ENCODE measurements at places on chromosomes 3 and 15.
A peak's percentile ranks its signal among the peaks of the same experiment; 100 is the strongest.

DNA sequence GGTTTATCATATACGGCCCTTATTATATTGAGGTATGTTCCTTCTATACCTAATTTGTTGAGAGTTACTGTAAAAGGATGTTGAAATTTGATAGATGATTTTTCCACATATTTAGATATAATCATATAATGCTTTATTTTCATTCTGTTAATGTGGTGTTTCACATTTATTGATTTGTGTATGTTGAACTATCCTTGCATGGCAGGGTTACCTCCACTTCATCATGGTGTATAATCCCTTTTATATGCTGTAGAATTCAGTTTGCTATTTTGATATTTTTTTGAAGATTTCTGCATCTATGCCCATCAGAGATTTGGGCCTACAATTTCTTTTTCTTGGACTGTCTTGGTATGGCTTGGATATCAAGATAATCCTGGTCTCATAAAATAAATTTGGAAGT lies 355.5 kb downstream of the EDEM1 start:
- DNase-seq: no peak

- no peak for DNase-seq
Measured at GRCh38 chr3:126343649-126344035, 13.6 kb downstream of the KLF15 start.

DNA sequence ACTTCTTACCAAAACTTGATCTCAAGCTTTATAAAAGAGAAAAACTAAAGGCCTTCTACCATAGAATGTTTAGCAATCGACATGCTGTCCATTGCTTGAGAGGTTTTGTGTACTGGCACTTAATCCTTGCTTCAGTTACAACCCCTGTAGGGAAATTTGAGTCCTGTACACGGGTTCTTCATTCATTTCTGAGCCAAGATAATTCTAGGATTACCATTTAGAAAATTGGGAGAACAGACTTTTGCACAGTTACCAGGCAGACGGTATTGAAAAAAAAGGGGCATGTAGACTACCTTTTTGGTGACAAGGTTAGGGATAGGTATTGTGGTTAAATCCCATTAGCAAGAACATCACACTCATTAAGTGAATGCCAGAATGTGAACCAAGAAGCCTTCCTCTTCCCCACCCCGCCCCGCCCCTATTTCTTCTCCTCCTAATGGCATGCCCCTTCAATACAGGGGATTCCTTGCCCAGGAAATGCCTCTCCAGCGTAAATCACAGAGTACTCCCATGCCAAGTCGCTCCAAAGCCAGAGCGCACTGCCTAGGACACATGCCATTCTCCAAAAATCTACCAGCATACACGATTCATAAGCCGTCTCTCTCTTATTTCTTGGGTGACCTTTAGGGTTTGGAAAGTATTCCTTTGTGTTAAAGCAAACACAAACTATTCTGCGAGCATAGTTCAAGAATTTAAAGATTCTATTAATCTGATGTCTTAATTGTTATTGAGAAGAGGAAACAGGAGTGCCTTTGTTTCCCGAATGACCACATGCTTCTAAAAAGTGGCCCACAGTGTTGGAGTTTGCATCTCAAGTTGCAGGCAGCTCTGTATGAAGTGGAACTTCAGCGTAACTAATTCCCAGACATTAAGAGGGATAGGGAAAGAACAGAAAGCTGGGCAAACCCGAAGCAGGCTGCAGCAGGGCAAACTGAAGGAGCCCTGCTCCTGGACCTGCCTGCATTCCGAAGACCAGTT lies 164.0 kb upstream of the NR2F2 start:
- no peak for DNase-seq

DNA sequence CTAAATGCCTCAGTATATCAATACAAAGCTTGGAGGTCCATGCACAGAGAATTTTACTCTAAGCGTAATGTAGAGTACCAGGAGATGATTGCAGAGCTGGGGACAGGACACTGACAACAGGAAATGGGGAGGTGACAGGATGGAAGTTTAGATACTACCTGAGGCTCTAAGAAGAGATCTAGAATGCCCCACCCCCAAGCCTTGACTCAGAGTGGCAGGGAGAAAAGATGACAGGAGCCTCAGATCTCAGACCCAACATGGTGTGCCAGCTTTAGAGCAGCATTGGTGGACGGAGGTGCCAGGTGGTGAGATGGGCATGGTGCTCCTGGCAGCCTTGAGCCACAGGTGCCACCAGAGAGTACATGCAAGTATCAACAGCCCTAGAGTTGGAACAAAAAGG lies 62.5 kb downstream of the LYZL4 start:
- peak; percentile 64 for DNase-seq

DNA sequence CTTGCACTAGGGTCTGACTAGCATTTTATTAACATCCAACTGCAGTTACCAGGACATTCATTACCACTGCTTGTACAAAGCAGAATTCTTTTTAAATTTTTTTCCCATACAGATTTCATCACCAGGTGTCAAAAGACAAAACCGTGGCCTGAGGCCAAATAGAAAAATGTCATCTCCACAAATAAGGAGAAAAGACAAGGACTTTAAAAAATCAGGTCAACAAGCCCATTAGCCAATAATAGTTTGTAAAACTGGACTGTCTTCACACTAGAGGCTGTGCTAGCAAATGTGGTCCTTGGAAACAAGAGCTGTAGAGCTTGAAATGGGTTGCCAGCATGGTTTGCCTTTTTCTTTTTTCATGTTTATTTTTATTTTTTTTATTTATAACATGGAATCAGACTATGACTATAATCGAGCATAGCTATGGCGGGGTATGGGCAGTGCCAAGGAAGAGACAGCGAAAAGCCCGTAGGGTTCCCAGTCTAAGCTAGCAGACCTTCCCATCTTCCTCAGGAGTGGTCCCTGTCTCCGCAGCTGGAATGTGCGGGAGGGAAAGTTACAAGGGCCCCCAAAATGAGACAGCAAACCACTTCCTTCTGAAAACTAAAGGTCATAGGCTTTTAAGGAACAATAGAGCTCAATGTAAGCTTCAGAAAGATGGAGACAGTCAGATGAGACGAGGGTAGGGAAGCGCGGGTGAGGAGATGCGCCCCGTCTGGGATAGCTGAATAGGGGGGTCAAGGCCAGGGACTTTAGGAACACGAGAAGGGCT lies 1.5 kb downstream of the PTPN9 start:
- peak; percentile 33 for DNase-seq

- DNase-seq: peak; percentile 8
Measured at GRCh38 chr3:112770032-112770626, 76.5 kb downstream of the CD200R1L start.

- no peak for DNase-seq
Measured at GRCh38 chr3:87706176-87706575, 352.6 kb downstream of the CGGBP1 start.

- no peak for DNase-seq
Measured at GRCh38 chr3:58792921-58793451, 126.4 kb upstream of the FAM3D start.

DNA sequence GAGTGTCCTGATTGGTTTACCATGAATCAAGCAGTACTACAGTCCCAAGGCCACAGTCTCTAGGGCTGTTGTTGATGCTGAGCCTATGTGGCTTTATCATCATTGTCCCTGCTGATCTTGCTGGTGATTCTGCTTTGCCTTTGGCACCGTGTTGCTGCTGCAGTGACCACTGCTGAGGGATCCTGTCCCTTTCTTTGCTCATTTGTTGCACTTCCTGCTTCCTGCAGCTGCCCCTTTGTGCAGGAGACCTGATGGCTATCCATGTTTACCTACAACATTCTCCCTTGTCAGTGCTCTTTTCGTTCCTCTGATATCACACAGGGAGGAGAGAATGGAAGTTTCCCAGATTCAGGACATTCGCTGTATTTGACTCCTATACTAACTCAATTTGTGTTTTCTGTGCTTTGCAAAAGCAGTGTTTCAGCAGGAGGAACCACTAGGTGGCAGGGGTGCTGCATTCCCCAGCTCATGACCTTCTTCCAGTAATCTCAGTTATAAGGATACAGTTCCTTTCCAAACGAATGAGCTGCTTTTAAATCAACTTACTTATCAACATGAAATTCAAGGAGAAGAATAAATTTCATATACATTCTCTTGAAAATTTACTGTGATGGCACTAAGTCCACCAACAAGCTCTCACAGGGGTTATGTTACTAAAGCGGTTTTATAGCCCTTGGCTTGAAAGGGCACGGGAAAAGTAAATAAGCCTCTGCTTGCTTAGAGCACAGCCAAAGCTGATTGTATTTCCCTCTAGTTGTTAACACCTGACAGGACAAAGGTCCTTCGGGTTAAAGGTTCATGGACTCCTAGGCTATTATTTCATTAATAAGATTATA lies 9.7 kb upstream of the THUMPD3 start:
- peak; percentile 42 for DNase-seq

GRCh38 chr3:138062626-138063025 lies 52.7 kb downstream of the CLDN18 start:
- no peak for DNase-seq

DNA sequence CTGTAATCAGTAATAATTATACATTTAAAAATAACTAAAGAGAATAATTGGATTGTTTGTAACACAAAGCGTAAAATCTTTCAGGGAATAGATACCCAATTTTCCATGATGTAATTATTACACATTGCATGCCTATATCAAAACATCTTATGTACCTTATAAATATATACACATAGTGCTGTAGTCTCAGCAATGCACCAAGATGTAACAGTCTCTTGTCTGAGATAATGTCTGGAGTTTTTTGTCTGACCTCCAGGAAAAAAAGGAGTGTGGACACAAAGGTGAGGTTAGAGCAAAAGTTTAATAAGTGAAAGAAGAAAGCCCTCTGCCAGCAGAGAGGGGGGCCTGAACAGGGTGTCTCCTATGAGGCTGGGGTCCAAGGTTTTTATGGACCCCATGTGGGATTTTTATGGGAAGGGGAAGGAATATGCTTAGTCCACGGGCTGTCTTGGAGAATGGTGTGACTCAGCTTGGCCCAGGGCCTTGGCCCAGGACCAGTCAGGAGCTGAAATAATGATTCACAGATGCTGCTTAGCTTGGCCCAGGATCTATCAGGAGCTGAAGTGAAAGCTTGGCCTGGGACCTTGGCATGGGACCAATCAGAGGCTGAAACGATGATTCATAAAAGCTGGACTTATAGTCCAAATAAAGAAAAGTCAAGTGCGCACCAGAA lies 545.0 kb downstream of the ZPLD1 start:
- DNase-seq: no peak

DNA sequence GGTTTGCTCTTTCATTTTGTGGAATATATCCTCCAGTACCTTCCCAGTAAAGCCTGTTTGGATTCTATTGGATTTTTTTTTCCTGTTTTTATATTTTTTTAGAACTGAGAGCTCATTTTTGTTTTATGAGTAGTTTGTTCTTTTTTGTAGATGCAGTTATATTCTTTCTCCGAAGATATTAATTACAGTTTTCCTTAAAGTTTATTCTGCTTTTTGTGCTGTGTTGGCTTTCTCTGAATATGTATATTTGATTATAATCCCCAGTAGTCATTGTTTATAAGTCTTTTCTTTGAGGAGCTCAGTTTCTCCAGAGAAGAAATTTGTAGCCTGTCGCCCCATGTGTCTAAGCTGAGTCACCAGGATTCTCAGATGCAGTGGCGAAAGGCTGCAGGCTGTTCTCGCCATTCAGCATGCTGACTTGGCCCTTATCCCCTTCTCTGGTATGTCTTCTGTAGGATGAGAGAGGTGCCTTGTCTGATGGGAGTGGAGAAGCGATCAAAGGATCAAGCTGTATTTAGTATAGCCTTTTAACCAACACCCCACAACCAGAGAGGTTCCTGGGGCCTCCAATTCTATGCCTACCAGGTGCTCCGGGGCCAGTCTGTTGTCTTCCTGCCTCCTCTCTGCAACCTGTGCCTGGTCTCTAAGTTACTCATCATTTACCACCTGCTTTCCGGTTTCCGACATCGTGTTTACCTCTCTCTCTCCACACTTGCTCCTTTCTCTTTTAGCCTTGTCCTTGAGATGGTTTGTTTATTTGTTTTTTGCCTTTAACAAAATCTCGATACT lies 31.7 kb upstream of the MFSD1 start:
- no peak for DNase-seq

- DNase-seq: no peak
Measured at GRCh38 chr3:4409971-4410573, 57.0 kb downstream of the SUMF1 start.

GRCh38 chr3:47836986-47837385 lies 34.0 kb downstream of the DHX30 start:
- no peak for DNase-seq

- DNase-seq: no peak
Measured at GRCh38 chr3:9198899-9199335, 50.5 kb downstream of the SRGAP3 start.

DNA sequence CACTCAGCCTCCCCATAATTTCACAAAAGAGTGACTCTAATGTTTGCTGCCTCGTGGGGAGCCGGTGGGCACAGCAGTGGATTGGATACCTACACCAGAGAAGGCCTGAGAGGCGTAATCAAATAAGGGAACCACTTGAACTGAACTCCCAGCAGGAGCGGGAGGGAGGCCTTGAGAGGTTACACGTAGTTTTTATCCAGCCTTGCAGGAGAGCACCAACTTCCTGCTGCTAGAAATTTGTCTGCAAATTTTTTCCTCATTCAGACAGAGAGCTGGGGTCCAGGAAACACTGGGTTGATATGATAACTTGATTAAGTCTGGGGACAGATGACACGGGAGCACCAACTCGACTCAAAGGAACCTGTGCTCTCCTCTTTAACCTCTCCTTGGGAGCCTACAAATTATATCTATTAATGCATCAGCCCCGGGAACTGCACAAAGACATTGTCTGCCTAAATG lies 69.8 kb downstream of the HES1 start:
- no peak for DNase-seq

- no peak for DNase-seq
Measured at GRCh38 chr3:62095756-62096155, 277.6 kb downstream of the FEZF2 start.

GRCh38 chr3:35070088-35070487 lies 569.2 kb upstream of the ARPP21 start:
- DNase-seq: no peak

DNA sequence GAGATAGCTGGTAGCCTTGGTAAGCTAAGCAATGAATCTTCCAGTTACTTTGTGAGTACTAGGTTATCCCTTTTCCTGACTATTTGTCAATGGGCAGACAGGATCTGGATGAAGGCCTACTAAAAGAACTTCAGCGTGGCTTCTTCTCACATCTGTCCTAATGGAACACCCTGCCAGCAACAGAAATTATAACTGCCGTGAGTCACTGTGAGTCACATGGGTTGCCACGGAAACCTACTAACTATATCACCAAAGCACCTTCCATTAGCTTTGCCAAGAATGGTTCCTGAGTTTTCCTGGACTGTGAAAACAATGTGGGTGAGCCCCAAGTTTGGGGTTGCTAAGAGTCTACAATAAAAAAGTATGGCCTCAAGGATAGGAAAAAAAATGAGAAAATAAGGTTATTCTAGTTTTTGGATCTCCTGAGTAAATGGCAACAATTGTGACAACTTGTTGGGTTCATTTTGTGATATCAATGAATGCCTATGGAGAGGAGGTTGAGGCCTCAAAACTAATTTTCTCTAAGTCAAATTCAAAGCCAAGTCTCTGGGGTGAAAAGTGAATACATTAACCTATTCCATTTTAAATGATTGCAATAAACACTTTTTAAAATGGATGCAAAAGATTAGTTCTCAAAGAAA lies 195.1 kb upstream of the ICE2 start:
- no peak for DNase-seq

DNA sequence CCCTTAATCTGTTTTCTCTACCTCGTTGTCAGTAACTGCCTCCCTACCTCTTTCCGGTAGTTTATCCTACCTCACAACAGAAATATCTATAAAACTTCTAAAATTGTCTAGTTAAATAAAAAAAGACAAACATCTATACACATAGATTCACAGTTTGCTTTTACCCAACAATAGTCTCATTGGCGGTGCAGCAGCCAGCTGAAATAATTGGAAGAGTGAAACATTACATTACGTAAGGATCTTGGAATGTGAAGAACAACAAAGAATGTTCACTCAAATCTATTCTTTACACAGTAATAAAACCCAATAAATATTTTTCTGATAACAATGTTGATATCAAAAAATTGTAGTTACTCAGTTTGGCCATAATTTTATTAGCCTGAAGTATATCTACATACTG lies 115.5 kb upstream of the ARPP21 start:
- DNase-seq: no peak

Data from CD8-positive, alpha-beta T cell (primary cell).